ENCODE measurements at places on chromosomes 6 and 20.
A peak's percentile ranks its signal among the peaks of the same experiment; 100 is the strongest.

GRCh38 chr6:90648873-90649272 is 62.0 kb upstream of the MAP3K7 start:
- DNase-seq = no peak

DNA sequence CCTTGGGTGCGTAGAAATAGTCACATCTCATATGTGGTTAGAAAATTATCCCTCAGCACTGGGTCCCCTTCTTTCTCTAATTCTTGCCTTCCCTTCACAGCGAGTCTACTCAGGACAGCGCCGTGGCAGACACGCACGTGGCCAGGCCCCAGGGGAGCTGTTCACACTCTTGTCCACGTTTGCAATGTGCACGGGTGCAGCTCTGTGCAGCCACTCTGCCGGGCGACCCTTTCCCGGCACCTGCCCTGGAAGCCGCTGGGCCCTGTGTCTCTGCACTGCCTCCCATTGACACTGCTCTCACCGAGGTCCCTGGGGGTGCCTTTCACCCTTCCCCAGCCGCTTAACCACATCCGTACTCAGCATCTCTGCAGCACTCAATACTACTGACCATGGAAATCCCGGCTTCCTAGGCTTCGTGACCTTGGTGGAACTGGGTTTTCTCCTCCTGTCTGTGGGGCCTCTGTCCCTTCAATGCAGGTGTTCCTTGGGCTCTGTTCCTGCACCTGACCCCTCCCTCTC is 104.9 kb downstream of the DACT2 start:
- DNase-seq = peak; percentile 33

DNA sequence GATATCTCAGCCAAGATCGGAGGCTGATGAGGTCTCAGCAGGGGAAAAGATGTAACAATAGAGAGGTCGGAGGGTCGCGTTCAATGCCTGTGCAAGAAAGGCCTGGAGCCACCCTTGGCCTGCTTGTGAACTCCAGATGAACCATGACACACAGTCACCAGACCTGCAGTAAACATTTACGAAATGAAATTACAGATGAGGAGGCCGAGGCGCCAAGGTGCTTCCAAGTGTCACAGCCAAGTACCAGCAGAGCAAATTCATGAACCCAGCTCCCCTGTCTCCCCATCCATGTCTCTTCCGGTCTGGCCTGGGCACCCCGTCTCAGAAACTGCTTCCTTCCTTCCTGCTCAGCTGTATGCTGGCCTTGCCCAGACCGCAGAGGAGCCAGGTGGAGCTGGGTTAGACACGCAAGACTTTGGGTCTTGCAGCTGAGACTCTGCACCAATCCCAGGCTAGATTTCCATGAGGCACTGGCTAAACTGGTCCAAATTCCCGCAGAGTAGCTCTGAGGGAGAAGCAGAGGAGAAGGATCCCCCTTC is 48.1 kb downstream of the CHMP4B start:
- DNase-seq = no peak

- DNase-seq = no peak
Measured at GRCh38 chr20:48205786-48206185, 420.5 kb upstream of the SULF2 start.

- peak; percentile 60 for DNase-seq
Measured at GRCh38 chr6:7107578-7108195, at the start of gene RREB1. Gene RREB1 (plus strand): TSS chr6:7107961. CDS start chr6:7181912, 73,951 bp downstream.

- peak; percentile 87 for DNase-seq
Measured at GRCh38 chr20:25057234-25058050, 497 bp downstream of the ACSS1 start.

GRCh38 chr6:119626884-119627619 is 277.5 kb upstream of the MAN1A1 start:
- no peak for DNase-seq
